ENCODE measurements at places on chromosomes 1 and 21. TPM values are rescaled to one million over a fixed set of nuclear protein-coding genes. Genes with fewer than 3 reads are reported as not detected.

DNA sequence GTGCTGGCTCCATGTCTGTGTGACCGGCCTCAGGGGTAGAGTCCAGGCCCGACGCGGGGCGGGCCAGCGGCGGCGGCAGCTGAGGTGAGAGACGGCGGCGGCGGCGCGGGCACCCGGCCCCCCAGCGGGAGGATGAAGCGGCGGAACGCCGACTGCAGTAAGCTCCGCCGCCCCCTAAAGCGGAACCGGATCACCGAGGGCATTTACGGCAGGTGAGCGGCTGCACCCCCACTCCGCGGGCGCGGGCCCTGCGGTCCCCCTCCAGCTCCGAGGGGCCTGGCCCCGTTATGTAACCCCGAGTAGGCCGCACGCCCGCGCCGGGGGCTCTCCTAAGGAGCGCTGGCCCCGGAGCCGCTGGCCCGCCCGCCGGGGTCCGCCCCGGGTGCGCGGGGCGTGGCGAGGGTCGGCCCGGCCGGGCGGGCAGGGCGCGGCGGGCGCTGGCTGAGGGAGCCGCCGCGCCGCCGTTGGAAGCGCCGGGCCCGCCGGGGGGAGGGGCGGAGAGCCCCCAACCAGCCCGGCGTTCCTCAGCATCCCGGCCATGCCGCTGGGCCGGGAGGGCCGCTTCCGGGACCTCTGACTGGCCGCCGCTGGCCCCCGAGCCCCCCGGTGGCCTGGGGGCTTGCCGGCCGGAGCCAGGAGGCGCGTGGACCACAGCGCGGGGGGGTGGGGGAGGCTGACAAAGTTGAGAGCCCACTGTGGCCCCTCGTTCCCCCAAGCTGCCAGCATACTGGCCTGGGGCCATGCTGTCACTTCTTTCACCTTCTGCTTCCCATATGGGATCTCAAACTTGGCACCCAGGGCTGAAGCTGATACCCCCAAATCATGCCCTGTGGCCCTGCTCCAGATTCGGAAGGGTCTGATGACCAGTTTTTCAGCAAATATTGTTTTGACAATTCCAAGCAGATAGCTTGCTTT is 527 bp downstream of the MACO1 start:
- no peak for DNase-seq

- no peak for DNase-seq
These were observed 61.3 kb upstream of the AJAP1 start for GRCh38 chr1:4593106-4593505.

DNA sequence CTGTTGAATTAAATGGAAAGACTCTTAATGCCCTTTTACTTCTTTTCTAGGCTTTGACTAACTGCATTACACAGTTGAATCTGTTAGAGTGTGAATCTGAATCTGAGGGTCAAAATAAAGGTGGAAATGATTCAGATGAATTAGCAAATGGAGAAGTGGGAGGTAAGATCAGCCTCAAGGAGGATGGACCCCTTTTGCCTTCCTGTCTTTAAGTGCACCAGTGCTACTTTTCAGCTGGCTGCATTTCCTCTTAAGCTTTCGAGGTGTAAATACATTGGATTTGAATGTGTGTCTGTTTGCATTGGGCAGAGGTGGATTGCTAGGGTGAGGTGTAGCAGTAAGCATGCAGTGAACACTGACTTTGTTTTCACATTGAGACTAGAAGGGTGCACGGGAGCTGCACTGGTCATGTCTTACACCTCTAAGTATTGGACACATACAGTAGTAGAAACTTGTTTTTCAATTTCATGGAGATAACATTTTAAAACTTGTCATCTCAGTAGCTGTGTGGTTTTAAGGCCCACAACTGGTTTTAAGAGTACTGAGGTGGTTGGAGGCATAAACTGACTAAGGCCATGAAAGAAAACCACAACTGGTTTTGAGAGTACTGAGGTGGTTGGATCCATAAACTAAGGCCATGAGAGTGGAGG is 35.4 kb downstream of the MIA3 start:
- DNase-seq = no peak

GRCh38 chr1:230698130-230698529 is 15.8 kb downstream of the AGT start:
- no peak for DNase-seq

- no peak for DNase-seq
These were observed 119.6 kb downstream of the NRIP1 start for GRCh38 chr21:14945176-14945575.

- DNase-seq = peak; percentile 86
These were observed 2.2 kb upstream of the TMEM51 start for GRCh38 chr1:15151377-15151806.

DNA sequence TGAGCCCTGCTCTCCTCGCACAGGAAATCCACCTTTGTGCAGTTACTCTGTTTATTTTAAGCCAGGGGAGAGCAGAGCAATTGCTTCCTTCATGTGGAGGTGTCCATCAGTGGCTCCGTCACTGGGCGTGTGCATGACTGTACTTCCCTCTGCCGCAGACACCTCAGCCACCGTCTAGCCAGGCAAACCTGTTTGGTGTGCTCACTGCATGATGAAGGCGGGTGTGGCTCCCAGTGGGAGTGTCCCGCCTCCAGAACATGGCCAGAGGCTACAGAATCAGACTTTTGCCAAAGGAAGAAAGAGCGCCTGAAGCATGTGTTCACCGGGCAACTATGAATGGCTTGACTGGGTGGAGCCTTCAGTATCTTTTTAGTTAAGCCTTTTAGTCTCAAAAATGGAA is 26.1 kb upstream of the LAMC2 start:
- DNase-seq = no peak

DNA sequence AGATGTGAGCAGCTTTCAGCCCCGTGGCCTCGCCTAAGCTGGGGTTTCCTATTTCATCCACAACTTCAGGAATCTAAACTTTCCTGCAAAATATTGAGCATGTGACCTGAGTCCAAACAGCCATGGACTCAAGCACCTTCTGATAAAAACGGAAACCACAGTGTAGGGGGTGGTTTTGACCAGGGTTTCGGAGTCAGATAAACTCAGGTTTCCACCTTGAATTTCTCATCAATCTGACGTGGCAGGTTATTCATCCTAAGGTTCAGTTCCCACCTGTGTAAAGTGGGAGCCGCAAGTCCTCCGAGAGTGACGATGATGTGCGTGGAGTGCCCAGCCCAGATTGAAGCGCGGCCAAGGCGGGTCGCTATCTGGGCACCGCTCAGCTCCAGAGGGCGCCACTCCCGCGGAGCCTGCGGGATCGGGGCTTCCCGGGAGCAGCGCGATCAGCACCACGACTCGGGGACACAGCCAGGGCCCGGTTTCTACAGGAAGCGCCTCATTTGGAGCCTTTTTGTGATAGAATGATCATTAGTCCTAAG is 871 bp upstream of the ETS2 start:
- peak; percentile 76 for DNase-seq

GRCh38 chr1:201516511-201517127 is 9.7 kb upstream of the CSRP1 start:
- DNase-seq = no peak

DNA sequence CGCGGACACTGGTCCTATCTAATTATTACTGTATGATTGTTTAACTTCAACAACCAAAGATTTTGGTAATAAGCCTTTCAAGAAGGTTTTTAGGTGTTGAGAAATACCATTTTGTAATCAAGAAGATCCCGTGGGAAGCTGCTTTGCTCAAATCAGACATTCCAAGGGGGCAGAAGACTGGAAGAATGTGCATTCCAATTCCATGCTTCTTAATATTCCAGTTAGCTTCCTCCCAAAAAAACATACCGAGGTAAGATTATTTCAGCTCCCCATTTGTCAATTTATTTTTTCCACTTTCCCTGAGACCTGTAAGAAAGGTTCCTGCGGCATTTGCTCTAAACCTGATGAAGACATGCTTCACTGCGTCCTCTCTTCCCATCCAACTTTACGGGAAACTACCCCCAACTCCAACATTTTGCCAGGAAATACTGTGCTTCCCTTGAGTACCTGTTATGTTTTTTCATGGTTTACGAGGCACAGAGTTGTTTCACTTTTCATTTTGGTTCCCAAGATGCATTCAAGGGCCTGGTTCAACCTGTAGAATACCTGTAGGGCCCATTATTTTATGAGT is 4.1 kb downstream of the CNN3 start:
- peak; percentile 85 for DNase-seq

GRCh38 chr1:7479571-7479970 is 291.5 kb upstream of the VAMP3 start:
- DNase-seq = no peak

- no peak for DNase-seq
These were observed 5.9 kb upstream of the DPT start for GRCh38 chr1:168734946-168735345.

DNA sequence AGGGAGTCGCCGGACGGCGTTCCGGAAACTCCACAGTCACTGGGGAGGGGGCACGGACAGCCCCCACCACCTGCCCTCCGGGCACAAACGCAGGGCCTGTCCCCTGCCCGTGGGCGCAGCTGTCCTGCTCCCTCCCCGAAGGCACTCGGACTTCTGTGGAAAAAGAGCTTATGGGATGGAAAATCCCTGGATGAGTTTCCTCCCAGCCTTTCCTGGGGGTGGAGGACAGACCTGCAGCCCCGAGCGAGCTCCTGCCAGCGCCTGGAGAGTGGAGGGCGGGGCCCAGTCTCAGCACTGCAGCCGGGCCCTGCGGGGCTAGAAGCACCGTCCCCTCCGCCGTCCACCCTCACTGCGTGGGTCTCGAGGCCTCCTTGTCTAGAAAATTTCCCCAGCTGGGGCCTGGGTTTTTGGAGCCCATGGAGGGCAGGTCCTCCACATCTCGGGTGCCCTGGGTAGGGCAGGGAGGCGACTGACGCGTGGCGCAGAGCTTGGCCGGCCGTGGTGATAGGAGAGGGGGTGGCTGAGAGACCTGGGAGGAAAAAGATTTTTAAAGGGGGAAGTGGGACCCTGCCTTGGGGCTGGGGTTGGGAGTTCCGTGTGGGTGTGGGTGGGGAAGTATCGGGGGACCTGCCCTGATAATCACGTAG is 6.4 kb upstream of the COL6A1 start:
- peak; percentile 83 for DNase-seq

- peak; percentile 42 for DNase-seq
These were observed 22.3 kb upstream of the ABCA4 start for GRCh38 chr1:94143173-94143808.

- no peak for DNase-seq
These were observed 14.8 kb upstream of the GPR88 start for GRCh38 chr1:100523038-100523652.

GRCh38 chr1:205532026-205532898 is 27.8 kb downstream of the CDK18 start:
- DNase-seq = no peak

DNA sequence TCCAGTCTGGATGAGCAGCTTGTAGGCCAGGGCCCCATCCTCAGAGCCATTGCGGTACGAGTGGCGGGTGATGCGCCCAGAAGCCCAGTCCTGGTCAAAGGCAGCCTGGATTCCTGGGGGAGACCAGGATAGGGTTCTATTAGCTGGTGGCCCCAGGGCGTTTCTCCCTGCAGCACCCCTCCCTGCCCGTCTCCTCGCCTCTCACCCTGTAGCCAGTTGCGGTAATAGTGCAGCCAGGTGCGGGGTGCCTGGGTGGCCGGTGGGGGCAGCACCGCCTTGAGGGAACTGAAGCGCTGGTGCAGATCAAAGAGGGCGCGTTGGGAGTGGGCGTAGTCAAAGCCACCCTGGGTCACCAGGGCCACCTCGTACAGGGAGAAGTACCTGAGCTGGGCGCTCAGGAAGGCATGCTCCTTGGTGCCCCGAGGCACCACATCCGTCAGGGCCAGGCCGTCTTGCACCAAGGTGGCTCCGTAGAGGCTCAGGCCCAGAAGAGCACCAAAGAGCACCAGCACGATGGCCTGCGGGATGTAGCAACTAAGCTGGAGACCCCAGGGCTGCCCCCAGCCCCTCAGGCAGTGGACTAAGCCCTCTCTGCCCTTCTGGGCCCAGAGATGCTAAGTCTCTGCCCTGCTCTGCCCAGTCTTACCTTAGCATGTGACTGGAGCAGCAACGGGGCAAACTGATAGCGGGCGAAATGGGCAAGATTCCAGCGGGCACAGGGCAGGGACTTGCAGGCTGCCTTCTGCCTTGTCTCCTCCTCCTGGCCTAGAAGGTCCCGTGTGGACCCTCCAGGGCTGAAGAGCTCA is 15.7 kb downstream of the PTCH2 start:
- no peak for DNase-seq

DNA sequence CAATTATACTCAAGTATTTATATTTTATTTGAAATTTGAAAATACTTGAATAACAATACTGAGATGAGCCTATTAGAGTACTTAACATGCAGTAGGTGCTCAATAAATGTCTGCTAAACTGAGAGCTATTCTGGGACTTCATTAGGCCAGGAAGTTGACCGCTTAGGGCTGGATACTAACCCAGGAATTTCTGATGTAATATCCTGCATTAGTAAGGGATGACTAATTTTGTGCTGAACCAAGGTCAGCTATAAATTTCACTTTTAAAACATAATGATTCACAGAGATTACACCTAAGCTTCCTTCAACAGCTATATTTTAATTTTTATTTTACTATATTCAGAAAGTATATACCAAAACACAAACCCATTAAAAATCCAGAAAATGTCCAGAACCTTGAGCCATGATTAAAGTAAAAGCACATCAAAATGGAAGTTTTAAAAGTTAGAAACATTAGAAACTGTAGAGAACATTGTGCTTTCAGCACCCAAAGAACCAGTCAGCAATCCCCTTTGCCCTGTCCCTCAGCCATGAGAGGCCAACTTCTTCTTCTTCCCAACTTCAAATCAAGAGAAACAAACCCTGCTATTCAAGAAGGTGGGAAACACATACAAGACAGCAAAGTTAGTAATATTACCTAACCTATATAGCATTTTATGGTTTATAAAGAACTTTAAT is 35.4 kb downstream of the WNT2B start:
- DNase-seq = peak; percentile 95

Gene FHAD1
- under 0.01 TPM for total RNA-seq

Gene KRTAP10-4
- not detected for total RNA-seq

Gene CNKSR1
- not detected for total RNA-seq

Gene SPOCD1
- total RNA-seq = 62.2 TPM

Gene MYOG
- total RNA-seq = not detected

Gene LMX1A
- total RNA-seq = not detected

Gene BEND5
- total RNA-seq = not detected

Gene ZNF593OS
- 0.32 TPM for total RNA-seq

Gene PTAFR
- under 0.01 TPM for total RNA-seq

Gene SPATA17
- total RNA-seq = 0.86 TPM

Gene OR2AK2
- not detected for total RNA-seq

Gene TINAGL1
- total RNA-seq = 60.5 TPM

Data from fibroblast of villous mesenchyme (primary cell).